Upper lobe of left lung (tissue), 6 donors: ENCODE measurements at places on chromosomes 2 and 18. TPM values are rescaled to one million over a fixed set of nuclear protein-coding genes. Genes with fewer than 3 reads are reported as not detected.

DNA sequence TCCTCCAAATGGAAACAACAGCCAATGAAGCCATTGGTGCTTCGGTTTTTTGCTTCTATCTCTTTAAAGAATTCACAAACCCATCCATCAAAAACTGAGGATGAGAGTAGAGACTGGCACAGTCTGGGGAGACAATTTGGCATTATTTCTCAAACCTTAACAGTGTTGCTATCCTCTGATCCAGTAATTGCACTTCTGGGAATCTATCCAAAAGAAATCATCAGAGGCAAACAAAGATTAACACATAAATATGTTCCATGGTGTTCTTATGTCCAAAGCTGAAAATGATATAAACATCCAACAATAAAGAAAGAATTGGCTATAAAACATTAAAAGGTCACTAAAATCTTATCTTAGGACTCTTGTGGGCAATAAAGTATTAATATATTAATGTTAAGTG, 35.1 kb downstream of the REEP1 start:
- peaks cover 10% of the 10 kb centered on the region for H3K4me1 ChIP-seq
- no peak overlapping the region for H3K27ac ChIP-seq
- DNase-seq, result no peak
- no peaks in the 10 kb centered on the region for H3K27me3 ChIP-seq
- no peak overlapping the region for H3K4me3 ChIP-seq

IL1A gene
- total RNA-seq, result 3.0 TPM

PSMA8 gene
- total RNA-seq, result not detected

CNGA3 gene
- total RNA-seq, result 1.0 TPM

DNA sequence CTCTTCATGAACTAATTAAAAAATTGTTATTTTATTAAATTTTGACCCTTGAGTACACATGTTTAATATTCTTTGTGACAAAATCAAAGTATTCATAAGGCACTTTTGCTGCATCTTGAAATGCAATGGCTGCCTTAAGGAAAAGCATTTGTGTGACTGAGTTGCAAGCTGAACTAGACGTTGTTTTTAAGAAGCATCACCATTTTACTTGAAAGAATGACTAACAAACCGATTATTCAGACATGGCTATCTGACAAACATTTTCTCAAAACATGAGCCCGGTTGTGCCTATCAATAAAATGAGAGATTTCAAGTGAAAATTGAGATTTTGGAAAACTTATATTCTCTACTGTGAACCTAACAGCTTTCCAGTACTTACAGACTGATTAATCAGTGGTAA, 2.8 kb downstream of the GCFC2 start:
- H3K27ac ChIP-seq, result no peak overlapping the region
- H3K27me3 ChIP-seq, result no peaks in the 10 kb centered on the region
- no peak overlapping the region for H3K4me3 ChIP-seq

DNA sequence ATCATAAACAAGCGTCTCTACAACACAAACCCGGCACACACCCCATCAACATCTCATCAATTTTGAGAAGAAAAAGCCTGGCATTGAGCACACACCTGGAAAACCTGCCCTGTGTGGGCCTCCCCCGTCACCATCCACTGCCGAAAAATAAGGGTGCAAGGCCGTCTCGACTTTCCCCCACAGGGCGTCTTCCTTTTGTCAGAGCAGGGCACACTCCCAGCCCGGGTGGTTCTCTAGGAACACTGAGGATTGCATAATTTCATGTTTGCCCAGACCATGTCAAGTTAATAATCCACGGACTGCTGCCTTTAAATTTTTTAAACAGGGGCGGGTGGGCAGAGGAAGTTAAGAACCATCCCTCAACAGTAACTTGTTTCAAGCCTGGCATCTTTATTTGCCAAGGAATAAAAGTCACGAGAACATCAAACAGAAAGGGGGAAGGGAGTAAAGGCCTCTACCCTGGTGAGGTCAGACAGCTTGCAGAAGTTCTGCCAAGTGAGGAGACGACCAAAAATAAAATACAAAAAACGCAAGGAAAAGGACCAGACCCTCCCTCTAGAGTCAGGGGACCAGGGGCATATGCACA, 2.1 kb downstream of the TFCP2L1 start:
- peak; percentile 61 for DNase-seq
- H3K36me3 ChIP-seq, result no peaks in the 10 kb centered on the region
- no peak overlapping the region for H3K4me3 ChIP-seq
- no peak overlapping the region for H3K27ac ChIP-seq
- peaks cover 44% of the 10 kb centered on the region for H3K4me1 ChIP-seq
- peaks cover 9% of the 10 kb centered on the region for H3K27me3 ChIP-seq

TRIM54 gene
- total RNA-seq, result not detected

DNA sequence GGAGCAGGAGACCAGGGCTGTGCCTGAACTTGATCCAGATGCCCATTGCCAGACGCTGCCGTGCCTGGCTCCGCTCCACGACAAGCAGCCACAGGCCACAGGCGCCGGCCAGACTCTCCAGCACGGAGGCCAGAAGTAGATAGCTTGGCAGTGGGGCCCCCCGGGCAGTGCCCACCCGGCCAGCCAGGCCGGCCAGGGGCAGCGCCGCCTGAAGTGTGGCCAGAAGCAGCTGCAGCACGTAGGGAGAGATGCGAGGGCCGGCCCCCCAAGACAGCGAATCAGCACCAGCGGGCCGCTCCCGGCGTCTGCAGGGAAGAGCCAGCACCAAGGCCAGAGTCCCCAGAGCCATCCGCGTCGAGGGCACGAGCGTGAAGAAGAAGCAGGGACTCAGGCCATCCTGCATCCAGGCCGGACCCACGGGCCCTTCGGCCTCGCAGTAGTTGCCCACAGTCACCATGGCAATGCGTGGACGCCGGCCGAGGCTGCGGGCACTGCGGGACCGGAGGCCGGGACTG, 484 bp downstream of the ABCB6 start:
- peak overlapping the region; percentile 91 for H3K27ac ChIP-seq
- peaks cover 30% of the 10 kb centered on the region for H3K4me1 ChIP-seq
- H3K27me3 ChIP-seq, result no peaks in the 10 kb centered on the region
- H3K4me3 ChIP-seq, result peak overlapping the region; percentile 28
- peaks cover 57% of the 10 kb centered on the region for H3K36me3 ChIP-seq

EMILIN1 gene
- total RNA-seq, result 158 TPM
